ENCODE measurements at places on chromosomes 6 and 20.

- no peak for DNase-seq
These were observed 884 bp downstream of the TSPO2 start for GRCh38 chr6:41043151-41043550.

DNA sequence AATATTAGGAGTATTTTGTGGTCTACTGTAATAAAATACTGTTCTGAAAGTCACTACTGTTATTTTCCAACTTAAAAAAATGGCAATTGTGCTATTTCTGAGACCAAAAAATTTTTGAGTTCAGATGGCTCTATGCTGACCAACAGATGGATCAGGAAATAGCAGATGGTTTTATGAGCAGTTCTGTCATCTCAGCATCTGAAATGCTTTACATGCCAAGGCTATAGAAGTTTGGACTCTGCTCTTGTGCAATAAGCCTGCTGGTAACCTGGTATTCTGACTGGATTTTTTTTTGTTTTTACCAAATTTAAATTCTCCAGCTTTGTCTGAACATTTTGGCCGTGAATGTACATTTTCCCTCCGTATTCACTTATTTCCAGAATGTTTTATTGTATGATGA, 1127.5 kb downstream of the GRIK2 start:
- peak; percentile 1 for DNase-seq

DNA sequence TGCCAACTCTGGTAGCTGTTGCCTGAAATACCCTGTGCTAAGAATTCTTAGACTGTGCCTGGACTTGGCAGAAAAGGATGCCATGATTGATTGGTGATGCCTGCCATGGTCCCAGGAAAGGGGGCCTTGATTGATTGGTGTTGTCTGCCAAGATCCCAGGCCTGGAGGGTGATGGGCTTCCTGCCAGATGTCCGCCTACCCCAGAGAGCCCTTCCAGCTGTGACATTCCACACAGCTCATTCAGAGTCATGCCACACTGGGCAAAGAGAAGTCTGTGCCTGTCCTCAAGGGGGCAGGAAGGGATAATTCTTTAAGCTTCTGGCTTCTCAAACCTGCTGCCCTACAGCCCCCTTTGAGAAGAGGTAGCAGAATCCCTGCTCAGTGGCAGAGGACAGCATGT, 24.6 kb downstream of the RIMS4 start:
- DNase-seq, result no peak

DNA sequence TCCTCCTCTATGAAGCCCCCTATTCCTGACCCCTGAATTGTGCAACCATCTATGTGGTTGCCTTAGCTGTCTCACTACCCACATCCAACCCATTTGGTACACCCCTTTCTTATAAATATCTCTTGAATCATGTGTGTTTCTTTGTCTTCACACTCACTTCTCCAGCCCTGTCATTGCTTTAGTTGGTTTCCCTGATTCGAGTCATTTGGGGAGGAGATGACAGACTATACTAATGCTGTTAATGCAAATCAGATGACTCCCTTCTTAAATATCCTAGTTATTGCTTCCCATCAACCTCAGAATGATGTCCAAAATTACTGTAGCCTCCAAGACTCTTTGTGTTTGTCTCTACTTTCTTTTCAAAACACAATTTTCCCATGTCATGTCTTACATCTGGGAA, 23.0 kb downstream of the SLC35D3 start:
- DNase-seq, result no peak

- DNase-seq, result no peak
These were observed 39.4 kb downstream of the MAP7 start for GRCh38 chr6:136510782-136511181.

GRCh38 chr6:107340881-107341280, 118.5 kb downstream of the PDSS2 start:
- no peak for DNase-seq

DNA sequence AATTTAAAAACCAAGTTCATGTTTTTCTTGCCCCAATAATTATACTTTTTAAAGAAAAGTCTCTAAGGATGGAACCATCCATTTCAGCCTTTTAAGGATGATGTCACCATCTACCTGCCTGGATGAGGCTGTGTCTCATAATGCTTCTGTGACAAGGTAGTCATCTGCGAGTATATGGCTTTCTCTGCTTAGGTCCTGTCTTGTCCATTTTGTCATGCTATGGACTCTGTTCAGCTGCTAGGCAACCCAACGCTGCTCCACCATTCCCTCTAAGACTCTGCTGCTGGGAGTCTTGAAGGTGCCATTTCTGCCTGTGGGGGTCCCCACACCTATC, 459.8 kb upstream of the RUNX2 start:
- no peak for DNase-seq

GRCh38 chr6:135319819-135320218, 138.7 kb downstream of the MYB start:
- DNase-seq, result no peak

GRCh38 chr6:91045161-91045560, 458.3 kb upstream of the MAP3K7 start:
- DNase-seq, result peak; percentile 1

GRCh38 chr20:61564628-61565027, 312.6 kb downstream of the CDH4 start:
- DNase-seq, result no peak

GRCh38 chr6:100217225-100218012, 223.4 kb upstream of the MCHR2 start:
- peak; percentile 38 for DNase-seq

DNA sequence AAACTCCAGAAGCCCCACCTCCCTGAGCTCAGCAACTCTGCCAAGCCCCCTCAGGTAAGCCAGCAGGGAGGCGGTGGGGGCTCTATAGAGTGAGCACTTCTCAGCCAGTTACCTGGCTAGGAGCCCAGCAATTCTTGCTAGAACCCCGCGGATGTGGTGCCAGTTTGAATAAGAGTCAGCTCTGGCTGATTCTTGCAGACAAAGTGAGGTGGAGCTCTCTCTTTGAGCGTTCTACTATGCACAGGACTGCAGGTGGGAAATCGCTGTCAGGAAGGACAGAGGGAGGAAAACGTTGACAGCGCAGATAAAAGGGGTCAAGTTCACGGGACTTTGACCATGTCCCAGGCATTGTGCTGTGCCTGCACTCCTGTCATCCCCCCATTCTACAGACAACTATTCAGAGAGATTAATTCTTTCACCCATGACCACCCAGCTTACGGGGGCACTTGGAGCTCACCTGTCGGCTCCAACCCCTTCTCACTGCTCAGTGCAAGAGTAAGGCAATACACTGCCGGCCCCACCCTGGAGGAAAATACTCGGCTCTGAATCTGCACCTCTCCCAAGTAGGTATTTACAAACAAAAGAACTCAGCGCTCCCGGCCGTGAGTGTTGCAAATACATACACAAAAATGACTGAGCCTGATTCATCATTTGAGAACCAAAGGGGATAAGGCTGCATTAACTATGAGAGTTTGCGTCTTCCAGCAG, 92.9 kb downstream of the ANKRD60 start:
- DNase-seq, result no peak

DNA sequence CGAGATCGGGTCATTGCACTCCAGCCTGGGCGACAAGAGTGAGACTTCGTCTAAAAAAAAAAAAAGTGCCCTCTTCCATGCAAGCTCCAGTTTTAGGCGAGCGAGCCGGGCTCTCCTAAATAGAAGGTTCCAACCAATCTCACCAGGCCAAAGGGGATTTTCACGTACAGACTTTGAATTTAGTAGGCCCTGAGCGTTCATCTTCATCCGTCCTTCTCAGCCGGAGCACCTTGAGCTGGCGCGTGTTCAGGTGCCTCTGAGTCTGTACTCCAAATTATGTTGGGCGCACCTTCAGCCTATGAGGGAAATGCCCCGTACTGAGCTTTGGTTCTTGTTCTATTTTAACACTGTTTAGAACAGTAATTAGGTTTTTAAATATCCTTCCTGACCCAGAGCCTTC, 817 bp upstream of the TAP2 start:
- no peak for DNase-seq

- DNase-seq, result no peak
These were observed 1272.1 kb downstream of the EPHA7 start for GRCh38 chr6:92147246-92147645.

- no peak for DNase-seq
These were observed 69.3 kb downstream of the CEBPB start for GRCh38 chr20:50259705-50260478.

GRCh38 chr20:1214838-1215261, 11.0 kb upstream of the RAD21L1 start:
- DNase-seq, result peak; percentile 74

DNA sequence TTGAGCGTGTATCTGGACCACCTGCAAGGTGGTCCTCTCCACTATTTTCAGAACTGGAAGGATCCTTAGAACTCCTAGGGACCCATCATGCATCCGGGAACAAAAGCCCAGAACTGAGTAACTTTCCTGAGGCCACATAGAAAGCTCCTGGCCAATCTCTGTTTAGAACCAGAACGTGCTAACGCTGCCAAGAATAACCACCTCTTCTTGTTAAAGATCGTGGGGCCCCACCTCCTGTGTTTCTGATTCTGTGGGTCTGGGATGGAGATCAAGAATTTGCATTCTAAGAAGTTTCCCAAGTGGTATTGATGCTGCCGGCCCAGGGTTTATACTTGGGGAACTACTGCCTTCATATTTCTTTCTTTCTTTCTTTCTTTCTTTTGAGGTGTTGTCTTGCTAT, 13.3 kb downstream of the CD40 start:
- DNase-seq, result no peak

DNA sequence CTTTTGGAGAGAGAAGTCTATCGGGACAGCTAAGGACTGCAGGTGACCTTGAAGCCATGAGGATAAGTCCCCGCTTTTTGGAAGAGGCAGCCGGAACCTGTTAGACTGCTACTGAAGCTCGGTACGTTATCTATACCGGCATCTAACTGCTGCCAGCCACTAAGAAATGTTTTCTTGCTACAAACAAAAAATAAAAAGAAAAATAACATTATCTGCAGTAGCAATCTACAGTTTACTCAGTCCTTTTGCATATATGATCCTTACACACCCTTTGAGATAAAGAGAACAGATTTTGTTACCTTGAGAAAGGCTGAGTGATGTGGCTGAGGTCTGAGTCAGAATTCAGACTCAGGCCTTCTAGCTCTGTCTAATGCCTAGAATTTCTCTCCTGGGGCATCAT, 314.6 kb downstream of the CDH26 start:
- DNase-seq, result no peak

GRCh38 chr6:166584155-166584554, 2.3 kb downstream of the RAMACL start:
- DNase-seq, result no peak

GRCh38 chr6:81748994-81749393, 3.5 kb downstream of the TENT5A start:
- DNase-seq, result peak; percentile 40

DNA sequence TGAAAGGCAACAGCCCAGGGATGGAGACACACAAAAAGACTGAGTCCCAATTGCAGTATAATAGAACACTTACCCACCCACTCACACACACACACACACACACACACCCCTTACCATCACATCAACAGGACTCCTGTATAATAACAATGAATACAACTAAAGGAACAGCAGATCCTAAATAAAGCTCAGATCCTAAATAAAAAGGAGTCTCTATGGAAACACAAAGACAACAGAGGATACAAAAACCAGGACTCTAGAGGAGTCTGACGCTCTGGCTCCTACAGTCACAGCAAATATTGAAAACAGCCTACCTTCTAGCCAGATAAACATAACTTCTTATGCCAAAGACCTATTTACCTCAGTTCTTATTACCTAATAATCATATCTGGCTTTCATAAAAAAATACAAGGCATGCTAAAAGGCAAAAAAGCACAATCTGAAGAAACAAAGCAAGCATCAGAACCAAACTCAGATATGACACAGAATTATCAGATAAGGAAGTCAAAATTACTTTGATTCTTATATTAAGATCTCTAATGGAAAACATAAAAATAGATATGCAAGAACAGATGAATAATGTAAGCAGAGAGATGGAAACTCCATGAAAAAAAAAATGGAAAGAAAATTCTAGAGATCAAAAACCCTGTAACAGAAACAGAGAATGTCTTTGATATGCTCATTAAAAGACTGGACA, 134.9 kb downstream of the MMUT start:
- no peak for DNase-seq

GRCh38 chr20:38165966-38166702, 1.1 kb upstream of the TGM2 start:
- DNase-seq, result no peak

DNA sequence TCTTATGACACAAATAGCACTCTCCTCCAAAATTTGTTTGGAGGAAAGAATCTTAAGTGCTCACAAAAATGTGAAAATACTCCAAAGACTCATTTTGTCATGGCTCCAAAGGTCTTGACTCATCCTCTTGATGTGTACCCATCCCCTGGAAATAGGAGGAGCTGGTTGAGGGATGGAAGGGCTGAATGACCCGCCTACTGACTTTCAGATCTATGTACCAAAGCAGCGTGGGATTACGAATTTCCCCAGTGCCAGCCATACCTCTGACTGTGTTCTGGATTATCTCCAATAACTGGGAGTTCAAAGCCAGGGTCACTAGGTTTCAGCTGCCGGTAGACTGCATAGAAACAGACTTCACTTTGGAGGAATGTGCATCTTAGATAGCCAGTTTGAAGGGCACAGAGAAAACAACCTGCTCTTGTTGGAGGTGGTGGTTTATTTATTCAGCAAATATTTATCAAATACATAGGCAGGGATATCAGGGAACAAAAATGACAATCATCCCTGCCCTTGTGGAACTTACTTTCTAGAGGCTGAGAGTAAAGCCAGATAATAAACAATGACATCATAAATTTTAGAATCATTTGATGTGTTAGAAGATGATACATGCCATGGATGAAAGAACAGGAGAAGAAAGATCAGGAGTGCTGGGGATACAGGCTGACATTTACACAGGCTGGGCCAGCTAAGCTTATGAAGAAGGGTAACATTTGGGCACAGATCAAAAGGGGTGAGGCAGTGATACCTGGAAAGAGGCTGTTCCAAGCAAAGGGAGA, 246.6 kb downstream of the TBXT start:
- peak; percentile 69 for DNase-seq

DNA sequence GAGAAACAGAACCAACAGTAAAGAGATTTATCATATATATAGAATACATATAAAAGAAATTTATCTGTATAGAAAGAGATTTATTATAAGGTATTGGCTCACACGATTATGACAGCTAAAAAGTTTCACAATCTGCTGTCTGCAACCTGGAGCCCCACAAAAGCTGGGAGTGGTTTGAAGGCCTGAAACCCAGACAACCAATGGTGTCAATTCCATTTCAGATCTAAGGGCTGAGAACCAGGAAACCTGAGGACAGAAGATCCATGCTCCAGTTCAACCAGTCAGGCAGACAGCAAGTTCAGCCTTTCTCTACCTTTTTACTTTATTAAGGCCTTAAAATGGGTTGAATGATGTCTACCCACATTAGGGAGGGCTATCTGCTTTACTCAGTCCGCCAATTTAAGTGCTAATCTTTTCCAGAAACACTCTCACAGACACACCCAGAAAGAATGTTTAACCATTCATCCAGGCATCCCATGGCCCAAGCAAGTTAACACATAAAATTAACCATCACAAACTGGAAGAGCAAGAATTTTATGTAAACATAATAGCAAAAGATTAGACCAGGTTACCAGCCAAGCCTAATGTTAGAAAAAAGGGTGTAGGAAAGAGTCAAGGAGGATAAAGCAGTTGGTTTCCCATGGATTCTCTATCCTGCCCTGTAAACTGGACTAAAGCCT, 170.9 kb downstream of the FUT9 start:
- no peak for DNase-seq

- peak; percentile 33 for DNase-seq
These were observed 1.5 kb downstream of the TP53INP2 start for GRCh38 chr20:34705397-34706301.

- no peak for DNase-seq
These were observed 50.7 kb downstream of the PPARD start for GRCh38 chr6:35392773-35393672.

GRCh38 chr6:121187200-121187832, 147.0 kb downstream of the TBC1D32 start:
- DNase-seq, result no peak

GRCh38 chr20:32484958-32485769, 100.0 kb downstream of the NOL4L start:
- DNase-seq, result peak; percentile 82

Measured in amniotic epithelial cell (primary cell).